AML-193 (cell line): ENCODE measurements at places on chromosomes 6 and 20.

DNA sequence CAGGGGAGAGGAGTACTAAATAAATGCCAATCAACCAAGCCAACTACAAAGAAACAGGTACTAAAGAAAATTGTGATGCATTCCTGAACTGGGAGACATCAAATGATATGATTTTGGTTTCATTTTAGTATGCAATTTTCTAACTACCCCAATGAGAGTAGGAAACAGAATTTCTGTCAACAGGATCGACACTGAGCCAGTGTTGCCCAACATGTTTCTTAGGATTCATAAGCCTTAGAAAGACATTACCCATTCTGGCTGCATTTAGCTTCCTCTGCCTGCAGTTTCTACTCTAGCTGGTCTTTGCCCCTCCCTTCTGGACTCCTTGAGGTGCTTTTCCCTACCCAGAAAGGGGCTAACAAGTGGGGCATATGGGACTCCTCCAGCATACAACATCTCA is 49.8 kb downstream of the KCTD20 start:
- DNase-seq: peak; percentile 59

DNA sequence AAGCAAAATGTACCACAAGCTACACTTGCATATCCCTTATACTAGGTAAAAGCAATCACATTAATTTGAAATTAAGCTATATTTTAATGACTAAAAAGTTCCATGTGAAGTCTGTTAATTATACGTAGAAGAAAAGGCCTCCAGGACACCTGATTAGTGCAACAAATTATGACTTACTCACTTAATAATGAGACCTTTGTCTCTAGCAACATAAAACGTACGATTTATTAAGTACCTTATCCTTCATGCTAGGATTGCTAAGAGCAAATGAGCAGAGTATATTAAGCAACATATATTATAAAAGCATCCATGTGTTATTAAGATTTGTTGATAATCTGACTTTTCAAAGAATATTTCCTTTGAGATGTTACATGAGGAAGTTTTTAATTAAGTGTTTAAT is 2.5 kb downstream of the BMP5 start:
- DNase-seq: no peak

GRCh38 chr20:51206032-51206662 is 183.2 kb upstream of the KCNG1 start:
- DNase-seq: no peak

GRCh38 chr6:125104425-125104824 is 49.1 kb upstream of the TPD52L1 start:
- no peak for DNase-seq
